GM23338 (cell line): ENCODE measurements at places on chromosomes 3 and 15. TPM values are rescaled to one million over a fixed set of nuclear protein-coding genes. Genes with fewer than 3 reads are reported as not detected.
A peak's percentile ranks its signal among the peaks of the same experiment; 100 is the strongest.

- DNase-seq: no peak
These were observed 125.2 kb upstream of the CCNL1 start for GRCh38 chr3:157285141-157285540.

DNA sequence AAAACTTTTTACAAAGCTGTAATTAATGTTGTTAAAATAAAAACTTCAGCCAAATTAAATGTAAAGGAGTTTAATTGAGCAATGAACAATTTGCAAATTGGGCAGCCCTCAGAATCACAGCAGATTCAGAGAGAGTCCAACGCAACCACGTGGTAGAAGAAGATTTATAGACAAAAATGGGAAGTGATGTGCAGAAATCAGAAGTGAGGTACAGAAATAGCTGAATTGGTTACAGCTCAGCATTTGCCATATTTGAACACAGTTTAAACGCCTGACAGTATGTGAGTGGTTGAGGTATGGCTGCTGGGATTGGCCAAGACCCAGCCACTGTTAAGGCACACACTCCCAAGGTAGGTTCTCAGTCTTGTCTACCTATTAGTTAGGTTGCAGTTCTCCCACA, 14.4 kb upstream of the PLA2G4D start:
- DNase-seq: no peak

DNA sequence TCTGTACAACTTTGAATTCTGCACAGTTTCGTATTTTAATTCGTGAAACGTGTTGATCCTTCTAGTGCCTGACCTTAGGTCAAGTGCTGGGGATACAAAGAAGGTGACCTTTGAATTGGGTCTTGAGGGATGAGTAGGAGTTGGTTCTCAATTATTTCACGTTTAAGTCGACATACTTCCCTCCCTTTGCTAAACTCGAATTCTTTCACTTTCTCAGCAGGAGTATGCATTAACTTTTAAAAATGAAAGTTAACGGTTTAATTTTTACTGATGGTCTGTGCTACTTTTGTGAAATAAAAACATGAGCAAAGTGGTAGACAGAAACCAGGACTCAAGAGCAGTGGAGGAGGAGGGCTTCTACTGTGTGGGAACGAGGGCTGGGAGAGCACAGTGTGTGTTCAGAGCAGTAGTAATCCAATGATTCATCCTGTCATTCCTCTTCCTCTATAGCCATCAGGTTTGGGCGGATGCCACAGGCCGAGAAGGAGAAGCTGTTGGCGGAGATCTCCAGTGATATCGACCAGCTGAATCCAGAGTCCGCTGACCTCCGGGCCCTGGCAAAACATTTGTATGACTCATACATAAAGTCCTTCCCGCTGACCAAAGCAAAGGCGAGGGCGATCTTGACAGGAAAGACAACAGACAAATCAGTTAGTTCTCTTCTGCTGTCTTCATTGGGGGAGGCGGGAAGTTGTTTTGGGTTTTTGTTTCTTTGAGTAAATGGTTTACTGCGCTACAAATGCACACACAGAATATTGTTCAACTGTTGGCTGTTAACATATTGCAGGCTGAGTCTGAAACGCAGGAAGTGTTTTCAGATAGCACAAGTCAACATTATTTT, 78.6 kb upstream of the TSEN2 start:
- DNase-seq: no peak

GRCh38 chr3:23826382-23827064, 20.8 kb downstream of the UBE2E1 start:
- DNase-seq: peak; percentile 47

GRCh38 chr3:94317017-94317416, 254.2 kb downstream of the NSUN3 start:
- DNase-seq: no peak

- DNase-seq: no peak
These were observed 617.6 kb upstream of the ZNF717 start for GRCh38 chr3:76402926-76403325.

- DNase-seq: no peak
These were observed 50.7 kb downstream of the DNAJB8 start for GRCh38 chr3:128415773-128416577.

DNA sequence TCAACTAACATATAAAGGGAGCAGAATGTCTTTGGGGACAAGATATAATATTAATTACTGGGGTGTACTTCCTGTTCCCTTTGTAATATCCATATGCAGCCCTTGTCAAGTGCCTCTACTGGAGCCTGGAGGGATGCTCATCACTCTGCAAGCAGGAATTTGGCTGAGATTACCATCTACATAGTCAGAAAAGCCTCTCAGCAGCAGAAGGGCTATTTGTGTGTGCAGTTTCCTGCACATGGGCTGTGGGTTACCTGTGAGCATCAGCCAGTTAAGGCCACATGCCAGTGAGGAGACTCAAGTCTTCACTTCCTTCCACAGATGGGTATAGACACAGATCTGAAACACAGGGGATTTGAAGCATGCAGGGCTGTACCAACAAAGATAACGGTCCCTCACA, 278.1 kb upstream of the PLSCR5 start:
- no peak for DNase-seq

DNA sequence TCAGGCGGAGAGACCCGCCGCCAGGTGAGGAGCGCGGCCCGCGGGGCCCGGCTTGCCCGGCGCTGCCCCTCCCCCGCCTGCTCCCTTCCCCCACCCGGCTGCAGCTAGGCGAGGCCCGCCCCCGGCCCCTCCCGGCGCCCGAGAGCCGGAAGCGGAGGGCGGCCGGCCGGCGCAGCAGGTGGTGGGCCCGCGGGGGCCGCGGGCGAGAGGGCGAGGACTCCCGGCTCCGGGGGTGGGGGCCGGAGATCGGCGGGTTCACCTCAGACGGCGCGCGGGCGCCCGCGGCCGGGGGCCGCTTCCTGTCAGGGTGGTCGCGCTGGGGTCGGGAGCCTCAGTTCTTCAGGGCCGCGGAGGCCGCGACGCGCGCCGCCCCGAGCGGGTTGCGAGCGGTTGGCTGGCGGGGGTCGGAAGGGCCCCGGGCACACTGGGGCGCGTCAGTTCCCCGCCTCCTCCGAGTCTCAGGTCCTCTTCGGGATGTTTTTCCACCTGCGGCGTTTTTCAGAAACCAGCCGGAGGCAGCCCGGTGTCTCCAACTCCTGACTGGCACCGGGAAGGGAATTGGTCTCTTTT, 395 bp downstream of the ZFAND6 start:
- DNase-seq: peak; percentile 83

DNA sequence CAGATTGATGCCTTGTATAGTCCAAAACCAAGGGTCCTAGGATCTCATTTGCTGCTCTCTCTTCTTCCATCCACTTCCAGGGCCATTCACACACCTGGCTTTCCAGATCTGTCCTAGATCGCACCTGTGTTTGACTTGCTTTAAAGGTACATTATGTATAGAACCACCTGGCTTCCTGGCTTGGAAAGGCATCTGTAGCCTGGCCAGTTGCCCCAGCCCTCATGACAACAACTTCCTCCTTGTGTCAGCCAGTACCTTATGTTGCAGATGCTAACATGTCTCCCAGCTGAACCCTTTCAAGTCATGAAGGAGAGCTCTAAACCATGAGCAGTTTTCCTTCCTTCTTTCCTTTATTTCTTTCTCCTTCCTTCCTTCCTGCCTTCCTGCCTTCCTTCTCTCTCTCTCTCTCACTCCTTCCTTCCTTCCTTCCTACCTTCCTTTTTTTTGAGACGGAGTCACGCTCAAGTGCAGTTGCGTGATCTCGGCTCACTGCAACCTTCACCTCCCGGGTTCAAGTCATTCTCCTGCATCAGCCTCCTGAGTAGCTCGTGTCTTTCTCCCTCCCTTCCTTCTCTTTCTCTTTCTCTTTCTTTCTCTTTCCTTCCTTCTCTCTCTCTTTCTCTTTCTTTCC, 2.5 kb upstream of the HTR3C start:
- DNase-seq: no peak

DNA sequence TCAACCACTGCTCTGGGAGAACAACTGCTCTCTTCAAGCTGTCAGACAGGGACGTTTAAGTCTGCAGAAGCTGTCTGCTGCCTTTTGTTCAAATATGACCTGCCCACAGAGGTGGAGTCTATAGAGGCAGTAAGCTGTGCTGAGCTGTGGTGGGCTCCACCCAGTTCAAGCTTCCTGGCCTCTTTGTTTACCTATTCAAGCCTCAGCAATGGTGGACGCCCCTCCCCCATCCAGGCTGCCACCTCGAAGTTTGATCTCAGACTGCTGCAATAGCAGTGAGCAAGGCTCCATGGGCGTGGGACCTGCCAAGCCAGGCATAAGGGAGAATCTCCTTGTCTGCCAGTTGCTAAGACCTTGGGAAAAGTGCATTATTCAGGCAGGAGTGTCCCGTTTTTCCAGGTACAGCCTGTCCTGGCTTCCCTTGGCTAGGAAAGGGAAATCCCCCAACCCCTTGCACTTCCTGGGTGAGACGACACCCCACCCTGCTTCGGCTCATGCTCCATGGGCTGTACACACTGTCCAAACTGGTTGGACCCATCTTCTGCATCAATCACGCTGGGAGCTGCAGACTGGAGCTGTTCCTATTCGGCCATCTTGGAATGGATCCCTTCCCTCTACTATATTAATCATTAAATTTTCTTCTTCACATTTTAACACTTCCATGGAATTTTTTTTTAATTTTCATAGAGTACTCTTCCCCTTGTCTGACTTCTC, 167.0 kb upstream of the UBE2E2 start:
- DNase-seq: peak; percentile 34

DNA sequence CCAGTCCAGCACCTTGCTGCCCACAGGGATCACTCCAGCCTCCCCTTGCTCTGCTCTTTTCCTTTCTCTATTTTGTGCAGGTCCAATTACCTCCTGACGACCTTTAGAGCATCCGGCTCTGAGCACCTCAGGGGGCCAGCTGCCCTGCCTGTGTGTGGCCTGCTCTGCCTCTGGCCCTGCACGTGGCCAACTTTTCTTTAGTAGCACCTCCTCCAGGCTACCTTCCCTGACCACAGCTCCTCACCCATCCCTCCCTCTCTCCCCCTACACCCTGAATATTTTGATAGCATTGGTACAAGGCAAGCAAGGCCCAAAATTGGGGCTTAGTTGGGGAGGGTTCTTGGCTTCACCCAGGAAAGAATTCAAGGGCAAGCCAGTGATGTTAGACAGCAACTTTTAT, 66.9 kb upstream of the PRR20G start:
- no peak for DNase-seq

- no peak for DNase-seq
These were observed 47.5 kb downstream of the RYR3 start for GRCh38 chr15:33358306-33358705.

DNA sequence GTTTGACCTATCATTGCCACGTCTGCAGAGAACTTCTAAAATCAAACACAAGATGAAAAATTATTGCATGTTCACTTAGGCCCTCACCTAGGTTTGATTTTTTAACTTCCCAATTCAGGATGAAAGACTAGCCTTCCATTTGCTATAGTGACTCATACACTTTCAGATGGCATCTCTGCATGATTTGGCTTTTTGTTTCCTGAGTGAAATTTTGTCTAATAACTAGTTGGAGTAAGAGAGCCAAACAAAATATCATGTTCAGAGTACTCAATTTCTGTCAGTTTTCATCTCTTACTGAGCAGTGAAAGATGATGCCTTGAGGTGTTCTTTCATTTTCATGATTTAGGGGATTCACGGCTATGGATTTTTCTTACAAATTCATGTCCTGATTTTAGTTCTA, 122.9 kb downstream of the NSUN3 start:
- no peak for DNase-seq

DNA sequence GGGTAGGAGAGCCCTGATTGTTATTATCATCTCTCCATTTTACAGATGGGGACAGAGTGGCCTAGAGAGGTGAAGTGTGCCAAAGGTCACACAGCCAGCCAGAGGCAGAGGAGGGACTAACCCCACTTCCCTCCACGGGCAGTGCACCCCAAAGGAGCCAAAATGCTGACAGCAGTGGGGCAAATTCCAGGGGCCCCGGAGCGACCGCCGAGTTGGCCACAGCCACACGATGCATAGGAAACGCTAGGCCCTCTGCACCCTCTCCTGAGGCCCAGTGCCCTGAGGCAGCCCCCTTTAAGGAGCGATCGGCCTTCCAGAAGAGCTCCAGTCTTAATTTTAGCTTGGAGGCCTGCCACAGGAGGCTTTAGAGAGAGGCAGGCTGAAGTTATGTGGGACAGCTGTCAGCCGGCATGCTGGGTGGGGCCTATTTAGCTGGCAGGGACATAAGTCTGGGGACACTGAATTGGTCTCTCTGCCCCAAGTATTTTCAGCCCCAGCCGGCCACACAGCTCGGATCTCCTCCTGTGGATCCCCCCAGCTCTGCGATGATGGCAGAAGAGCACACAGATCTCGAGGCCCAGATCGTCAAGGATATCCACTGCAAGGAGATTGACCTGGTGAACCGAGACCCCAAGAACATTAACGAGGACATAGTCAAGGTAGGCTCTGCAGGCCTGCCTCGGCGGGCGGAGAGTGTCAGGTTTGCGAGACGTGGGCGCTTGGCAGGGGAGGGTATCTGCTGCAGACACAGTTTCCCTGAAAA, at the start of gene CAV3:
Gene CAV3 (plus strand): TSS at position 471 of the 763 bp plus-strand sequence. CDS start 75 bp downstream, at position 546.
- DNase-seq: no peak

TPRG1 gene
- polyA plus RNA-seq: 0.26 and 0.74 TPM in 2 replicates

FAM107A gene
- 0.61 and 1.1 TPM in 2 replicates for polyA plus RNA-seq

C3orf85 gene
- polyA plus RNA-seq: not detected in 2 replicates

ALPK3 gene
- polyA plus RNA-seq: 3.7 and 4.3 TPM in 2 replicates

LDHAL6B gene
- polyA plus RNA-seq: not detected in 2 replicates

PLSCR2 gene
- polyA plus RNA-seq: 0.55 TPM in 1 of 2 replicates, not detected in the other

EFHB gene
- 0.68 and 1.4 TPM in 2 replicates for polyA plus RNA-seq
